Ureter (tissue), 1 donor: ENCODE measurements at places on chromosomes 3 and 15.

DNA sequence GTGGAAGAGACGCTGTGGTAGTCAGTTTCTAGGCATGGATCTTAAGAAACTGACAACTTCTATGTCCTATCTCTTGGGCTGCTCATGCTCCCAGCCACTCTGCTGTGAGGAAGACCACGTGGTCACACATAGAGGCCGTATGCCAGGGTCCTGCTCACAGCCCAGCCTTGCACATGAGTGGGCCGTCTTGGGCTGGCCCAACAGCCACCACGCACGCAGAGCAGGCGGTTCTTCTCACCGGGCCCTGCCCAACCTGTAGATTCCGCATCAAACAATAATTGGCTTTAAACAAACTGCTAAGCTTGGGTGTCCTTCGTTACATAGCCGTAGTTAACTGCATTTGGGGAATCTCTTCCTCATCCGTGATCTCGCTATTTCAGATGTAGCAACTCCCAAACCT lies 26.0 kb downstream of the SLC41A3 start:
- DNase-seq = no peak

DNA sequence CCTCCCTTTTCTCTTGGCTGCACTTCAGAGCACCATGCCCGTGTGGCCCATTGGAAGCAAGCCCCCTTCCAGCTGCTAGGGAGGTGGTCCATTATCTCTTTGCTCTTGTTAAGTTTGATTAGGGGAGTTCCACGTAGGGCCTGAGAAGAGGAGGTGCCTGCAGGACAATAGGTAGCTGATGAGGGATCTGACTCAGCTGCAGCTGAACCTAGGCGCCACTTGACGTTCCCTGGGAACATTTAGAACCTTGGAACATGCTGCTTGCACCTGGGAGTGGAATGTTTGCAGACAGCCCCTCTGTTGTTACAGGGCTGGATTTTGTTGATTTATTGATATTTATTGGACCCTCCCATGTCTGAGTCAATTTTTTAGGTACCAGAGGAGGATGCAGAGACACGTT lies 4.7 kb downstream of the SMAD3 start:
- no peak for DNase-seq

- no peak for DNase-seq
Observed at GRCh38 chr3:196124608-196125007, 42.7 kb upstream of the TFRC start.

DNA sequence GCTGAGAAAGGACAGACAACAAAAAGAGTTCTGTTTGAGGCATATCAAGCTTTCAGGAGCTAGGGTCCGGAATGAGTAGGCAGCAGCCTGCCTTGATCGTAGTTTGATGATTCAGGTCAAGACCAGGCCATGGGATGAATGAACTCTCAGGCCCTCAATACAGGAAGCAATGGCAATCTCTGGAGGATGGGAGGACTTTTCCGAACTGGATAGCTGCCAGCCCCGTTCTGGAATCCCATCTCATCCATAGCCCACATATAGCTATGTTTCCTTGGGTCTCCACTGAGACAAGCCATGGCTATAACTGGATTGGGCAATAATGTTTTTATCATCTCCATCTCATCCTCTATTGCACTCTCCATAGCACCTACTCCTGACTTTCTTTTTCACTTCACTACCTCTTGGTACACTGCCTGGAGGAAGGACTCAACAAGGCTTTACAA lies 12.8 kb downstream of the AHSG start:
- no peak for DNase-seq
